Stimulated activated CD4-positive, alpha-beta T cell treated with anti-CD3 and anti-CD28 coated beads, Interleukin-4, amount 100 ng/mL, for 24 hours (primary cell): ENCODE measurements at places on chromosomes 5 and 9.

GRCh38 chr5:2149195-2149539 lies 266.4 kb upstream of the IRX4 start:
- DNase-seq = no peak

- no peak for DNase-seq
Observed at GRCh38 chr9:21294904-21295538, 10.1 kb downstream of the IFNA5 start.

GRCh38 chr5:140632366-140633020 lies 482 bp downstream of the CD14 start:
- DNase-seq = peak; percentile 54

DNA sequence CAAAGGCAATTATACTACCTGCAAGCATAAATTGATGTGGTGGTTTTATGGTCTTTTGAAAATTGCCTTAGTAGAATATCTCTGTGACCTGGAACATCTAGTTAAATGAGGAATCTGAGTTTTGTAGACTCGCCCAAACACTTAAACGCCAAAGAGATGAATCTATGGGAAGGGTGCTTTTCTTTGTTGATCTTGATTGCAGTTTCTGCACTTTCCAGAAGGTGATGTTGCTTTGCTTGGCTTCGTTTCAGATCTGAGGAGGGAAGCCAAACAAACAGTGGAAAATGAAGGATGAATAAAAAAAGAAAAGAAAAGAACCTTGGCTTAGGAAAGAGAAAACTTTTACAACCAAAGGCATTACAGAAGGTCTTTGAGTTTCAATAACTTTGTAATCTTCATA lies 1021.2 kb downstream of the NR2F1-AS1 start:
- DNase-seq = no peak

DNA sequence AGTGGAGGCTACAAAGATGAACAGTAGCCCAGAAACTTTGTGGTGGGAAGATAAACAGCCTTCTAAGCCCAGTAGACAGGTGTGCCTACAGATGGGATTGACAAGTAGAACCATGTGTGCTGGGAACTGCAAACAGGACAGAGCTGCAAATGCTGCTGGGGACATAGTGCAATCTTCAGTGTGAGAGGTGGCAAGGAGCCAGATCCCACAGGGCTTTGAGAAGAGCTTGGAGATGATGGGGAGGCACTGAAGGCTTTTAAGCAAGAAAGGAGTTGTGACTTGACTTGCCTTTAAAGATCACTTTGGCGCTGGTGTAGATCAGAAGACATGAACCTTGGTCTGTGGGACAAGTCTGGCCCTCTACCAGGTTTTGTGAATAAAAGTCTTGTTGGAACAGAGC lies 675.2 kb downstream of the ACTL7B start:
- DNase-seq = no peak

DNA sequence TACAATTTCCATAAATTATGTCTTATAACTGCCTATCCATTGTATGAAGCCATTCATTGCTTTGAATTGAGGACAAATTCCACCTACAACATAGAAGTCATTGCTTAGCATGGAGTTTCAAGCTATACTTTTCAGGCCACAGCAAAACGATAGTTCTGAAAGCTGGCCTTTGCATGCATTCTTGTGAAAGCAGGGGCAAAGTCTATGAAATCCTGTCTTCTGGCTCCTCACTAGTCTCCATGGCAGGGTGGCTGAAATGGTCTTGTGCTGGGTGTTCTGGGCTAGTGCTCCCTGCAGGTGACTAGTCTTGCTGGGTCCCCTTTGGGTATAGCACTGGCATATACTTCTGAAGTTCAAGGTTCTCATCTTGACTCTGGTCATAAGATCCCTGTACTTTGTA lies 353.9 kb upstream of the ZNF608 start:
- DNase-seq = no peak

- DNase-seq = no peak
Observed at GRCh38 chr5:124990723-124991122, 244.3 kb upstream of the ZNF608 start.

DNA sequence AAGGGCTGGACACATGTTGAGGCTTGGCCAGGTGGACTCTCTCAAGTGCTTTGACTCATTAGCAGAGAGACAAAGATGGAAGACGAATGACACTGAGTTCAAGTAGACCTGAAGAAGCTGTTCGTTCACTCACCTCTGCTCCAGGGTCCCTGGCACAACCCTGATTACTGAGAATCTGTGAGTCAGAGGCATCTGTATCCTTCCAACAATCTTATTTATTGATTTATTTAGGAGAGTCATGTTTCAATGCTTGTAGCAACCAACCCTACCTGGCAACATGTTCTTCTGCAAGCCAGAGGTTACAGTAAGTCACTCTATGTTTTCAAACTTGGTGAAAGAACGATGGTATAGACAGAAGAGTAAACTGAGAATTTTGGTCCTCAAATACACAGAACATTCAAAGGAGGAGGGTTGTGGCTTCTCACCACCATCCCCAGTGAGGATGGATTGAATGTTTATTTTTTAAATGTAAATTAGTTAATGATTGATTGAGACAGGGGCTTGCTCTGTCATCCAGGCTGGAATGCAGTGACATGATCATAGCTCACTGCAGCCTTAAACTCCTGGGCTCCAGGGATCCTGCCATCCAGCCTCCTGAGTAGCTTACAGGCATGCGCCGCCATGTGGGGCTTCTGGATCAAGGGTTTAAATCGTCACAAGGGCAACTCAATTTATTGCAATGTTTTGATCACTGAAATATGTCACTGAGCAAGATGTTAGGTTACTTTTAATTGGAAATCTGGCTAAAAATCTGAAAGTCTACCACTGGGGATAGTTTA lies 55.7 kb upstream of the CARTPT start:
- DNase-seq = no peak

GRCh38 chr5:63931836-63932235 lies 30.4 kb downstream of the HTR1A start:
- DNase-seq = no peak

- DNase-seq = no peak
Observed at GRCh38 chr9:73270967-73271721, 119.5 kb downstream of the ANXA1 start.

DNA sequence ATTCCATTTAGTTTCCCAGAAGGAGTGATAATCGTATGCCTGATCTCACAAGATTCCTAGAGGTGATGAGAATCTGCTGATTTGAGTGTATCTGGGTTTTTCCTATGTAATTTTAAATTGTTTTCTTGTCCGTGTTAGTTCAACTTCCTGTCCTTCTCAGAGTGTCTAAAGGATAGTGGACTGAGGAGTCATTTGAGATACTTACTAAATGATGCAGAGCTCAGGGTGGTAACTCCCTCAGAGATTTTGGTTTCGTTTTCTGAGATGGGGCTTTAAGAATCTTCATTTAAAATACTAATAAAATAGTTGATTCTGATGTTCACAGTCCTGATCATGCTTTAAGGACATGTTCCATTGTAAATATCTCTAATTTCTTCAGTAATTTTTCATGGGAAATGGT lies 30.3 kb downstream of the MELK start:
- DNase-seq = no peak

GRCh38 chr9:109708451-109708945 lies 71.5 kb upstream of the PALM2AKAP2 start:
- DNase-seq = no peak

DNA sequence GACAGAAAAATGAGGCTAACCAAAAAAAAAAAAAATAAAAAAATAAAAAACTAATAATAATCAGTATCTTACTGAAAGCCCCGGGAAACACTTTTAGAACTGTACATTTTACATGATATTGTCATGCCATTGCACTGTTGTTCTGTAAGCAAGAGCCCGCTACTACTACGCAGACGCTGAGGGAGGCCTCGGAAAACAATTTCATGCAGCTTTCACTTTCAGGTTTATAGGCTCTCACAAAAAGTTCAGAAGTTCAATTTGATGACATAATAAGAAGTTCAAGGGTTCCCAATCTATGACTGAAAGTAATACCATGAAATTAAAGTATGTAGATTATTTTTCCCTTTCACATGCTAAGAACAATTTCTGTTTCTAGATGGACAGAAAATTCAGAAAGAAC lies 318.3 kb upstream of the ITGA1 start:
- DNase-seq = no peak

DNA sequence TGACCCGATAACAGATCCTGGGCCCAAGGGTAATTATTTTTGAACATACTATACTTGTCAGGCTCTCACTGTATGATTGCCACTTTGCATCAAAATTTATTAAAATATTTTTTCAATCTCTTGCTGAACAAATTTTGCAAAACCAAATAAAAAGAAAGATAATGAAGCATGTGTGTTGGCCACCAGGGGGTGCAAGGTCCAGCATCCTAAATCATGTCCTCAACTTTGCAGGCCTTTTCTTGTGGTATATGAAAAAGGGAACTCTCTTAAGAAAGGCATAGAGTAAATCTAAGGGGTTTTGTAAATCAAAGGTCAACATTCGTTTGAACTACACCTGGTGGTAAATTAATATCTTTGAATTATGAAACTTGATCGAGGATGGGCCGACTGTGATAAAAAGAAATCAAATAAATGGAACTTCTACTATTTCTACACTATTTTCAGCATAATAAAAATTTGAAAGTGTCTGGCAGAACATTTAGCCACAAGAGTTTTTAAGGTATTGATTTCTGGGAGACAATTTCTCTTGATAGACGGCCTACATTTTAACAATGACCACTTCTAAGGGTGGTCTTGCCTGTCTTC lies 676.5 kb downstream of the DMRTA1 start:
- no peak for DNase-seq

- DNase-seq = no peak
Observed at GRCh38 chr9:114226246-114227055, 71.1 kb downstream of the COL27A1 start.

DNA sequence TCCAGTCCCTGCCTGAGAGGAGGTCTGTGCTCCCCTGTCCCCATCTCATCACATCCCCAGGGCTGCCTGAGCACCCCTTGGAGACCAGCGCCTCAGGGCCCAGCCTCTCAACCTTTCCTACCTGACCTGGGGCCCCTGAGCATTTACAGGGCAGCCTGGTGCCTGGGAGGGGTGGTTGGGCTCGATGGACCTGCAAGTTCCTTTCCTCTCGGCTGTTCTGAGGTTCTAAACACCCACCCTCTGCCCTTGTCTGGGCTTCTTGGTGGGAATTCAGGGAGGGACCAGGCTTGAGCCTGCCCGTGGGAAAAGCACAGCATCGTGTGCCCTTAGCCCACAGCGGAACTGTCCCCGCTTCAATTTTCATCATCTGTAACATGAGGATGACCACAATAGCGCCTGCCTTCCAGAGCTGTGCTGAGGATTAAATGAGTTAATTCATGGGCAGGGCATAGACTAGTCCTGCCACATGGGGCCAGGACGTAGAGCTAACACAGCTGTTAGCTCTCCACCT lies 91.0 kb upstream of the SH3PXD2B start:
- DNase-seq = no peak

DNA sequence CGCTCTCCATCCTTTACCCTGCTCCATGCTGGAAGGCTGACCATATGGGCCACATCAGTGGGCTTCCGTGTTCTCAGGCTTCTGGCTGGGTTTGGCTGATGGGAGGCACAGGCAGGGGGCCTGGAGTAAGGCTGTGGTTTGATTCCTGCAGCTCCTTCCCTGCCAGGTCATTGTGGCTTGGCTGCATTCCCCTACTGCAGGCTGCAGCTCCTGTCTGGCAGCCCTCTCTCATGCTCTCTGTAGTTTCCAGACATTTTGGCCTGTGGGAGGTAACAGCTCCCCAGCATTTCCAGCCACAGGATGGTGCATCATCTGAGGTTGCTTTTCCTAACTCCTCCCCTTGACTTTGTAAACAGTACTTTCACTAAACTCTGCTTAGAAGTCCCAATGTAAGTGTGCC lies 102.0 kb upstream of the PTPN3 start:
- DNase-seq = no peak

DNA sequence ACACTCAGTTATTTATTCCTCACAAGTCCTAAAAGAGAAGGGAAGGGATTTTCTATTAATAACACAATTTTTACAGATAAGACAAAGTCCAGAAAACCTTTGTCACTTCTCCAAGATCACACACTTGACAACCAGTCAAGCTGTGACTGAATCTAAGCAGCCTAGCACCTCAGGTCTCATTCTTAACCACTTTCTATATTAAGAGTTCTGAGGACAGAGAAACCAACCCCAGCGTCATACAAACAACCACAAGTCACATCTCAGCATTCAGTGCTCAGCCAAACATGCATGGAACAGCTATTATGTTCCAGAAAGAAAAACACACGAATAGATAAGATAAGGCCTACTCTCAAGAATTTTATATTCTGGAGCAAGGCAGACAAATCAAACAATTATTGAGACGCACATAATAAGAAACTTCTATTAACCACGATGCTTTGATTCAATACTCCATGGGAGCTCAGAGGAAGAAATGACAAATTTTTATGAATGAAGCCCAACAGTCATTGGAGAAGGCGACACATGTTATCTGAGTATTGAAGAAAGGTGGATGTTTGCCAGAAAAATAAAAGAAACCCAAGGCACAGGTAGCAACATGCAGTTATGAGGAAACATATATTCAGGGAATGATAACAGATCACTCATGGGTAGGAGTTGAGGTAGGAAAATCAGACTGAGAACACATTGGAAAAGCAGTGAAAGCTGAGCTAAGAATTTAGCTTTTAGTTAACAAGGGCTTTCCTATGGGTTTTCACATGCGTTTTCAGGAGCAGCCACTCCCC lies 113.1 kb downstream of the HTR4 start:
- DNase-seq = no peak

- DNase-seq = no peak
Observed at GRCh38 chr5:2576823-2577222, 174.7 kb downstream of the IRX2 start.

- no peak for DNase-seq
Observed at GRCh38 chr5:141683596-141684141, 1.6 kb upstream of the ARAP3 start.

DNA sequence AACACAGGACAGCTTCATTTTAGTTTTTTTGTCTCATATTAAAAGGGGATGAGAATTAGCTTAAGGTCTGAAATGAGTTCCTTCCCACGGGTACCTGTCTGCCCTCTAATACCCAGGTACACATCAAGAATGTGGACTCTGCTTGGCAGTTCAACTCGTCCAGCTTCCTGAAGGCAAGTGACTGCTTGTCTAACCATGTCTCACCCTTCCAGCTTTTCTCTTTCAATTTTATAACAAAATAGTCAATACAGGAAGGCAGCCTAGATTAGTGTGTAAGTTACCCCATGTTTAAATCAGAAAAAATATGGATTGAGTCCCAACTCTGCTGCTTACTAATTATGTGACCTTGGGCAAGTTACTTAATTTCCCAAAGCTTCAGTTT lies 50.5 kb upstream of the C5orf46 start:
- DNase-seq = no peak

DNA sequence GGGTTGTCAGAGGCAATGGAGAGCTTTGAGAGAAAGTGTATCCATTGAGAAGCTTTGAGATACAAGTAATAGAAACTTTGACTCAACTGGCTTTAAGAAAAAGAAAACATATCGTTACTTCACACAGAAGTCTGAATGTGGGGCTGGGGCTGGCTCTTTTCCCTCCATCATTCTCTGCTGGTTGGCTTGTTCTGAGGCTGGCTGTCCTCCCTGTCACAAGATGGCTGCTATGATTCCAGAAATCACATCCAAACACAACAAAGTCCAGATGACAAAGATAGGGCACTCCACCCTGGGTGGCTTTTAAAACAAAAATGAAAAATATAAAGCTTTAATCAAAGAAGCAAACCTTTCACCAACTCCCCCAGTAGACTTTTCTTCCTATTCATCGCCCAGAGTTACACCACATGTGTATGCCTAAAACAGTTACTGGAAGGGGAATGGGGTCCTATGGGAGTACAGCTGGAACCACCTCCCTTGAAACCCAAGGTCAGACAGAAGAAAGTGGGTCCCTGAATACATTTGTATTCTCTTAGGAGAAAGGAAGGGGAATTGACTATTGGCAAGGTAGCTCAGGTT lies 284.3 kb downstream of the GAS1 start:
- DNase-seq = no peak
